GM23248 (cell line): ENCODE measurements at places on chromosomes 6 and 20. TPM values are rescaled to one million over a fixed set of nuclear protein-coding genes. Genes with fewer than 3 reads are reported as not detected.
A peak's percentile ranks its signal among the peaks of the same experiment; 100 is the strongest.

The TUBB2B gene
- polyA plus RNA-seq: 8.1 and 9.0 TPM in 2 replicates

The PDYN gene
- not detected in 2 replicates for polyA plus RNA-seq

The CST7 gene
- not detected in 2 replicates for polyA plus RNA-seq

The SIRPD gene
- polyA plus RNA-seq: not detected in 2 replicates

The PRICKLE4 gene
- polyA plus RNA-seq: not detected in 2 replicates

The MMP24 gene
- 0.61 and 0.70 TPM in 2 replicates for polyA plus RNA-seq

The F13A1 gene
- not detected in 2 replicates for polyA plus RNA-seq

The PTGIS gene
- polyA plus RNA-seq: 109 and 114 TPM in 2 replicates

- DNase-seq: peak; percentile 77
Observed at GRCh38 chr6:41706876-41707564, 28.4 kb downstream of the TFEB start.

DNA sequence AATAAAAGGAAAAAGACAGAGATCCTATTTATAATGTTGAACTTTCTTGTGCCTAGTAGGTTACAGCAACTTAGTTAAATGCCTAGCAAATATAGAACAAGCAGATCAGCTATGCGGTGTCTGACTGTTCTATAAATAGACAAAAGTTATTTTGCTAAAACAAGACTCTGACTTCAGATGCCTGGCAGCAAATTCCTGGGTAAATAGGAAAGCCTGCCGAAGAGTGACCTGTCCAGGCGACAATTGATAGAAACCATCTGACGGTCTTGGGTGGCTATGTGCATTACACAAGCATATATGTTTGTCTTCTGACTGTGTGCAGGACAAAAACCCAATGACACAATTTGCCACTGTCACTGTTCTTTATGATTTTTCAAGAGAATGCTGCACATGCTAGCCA, 38.0 kb upstream of the PDE10A start:
- DNase-seq: no peak

- no peak for DNase-seq
Observed at GRCh38 chr6:14863902-14864850, 381.7 kb upstream of the JARID2 start.

- DNase-seq: no peak
Observed at GRCh38 chr6:129609635-129610034, 100.3 kb downstream of the ARHGAP18 start.

- peak; percentile 31 for DNase-seq
Observed at GRCh38 chr6:150382171-150382570, 13.4 kb downstream of the IYD start.

DNA sequence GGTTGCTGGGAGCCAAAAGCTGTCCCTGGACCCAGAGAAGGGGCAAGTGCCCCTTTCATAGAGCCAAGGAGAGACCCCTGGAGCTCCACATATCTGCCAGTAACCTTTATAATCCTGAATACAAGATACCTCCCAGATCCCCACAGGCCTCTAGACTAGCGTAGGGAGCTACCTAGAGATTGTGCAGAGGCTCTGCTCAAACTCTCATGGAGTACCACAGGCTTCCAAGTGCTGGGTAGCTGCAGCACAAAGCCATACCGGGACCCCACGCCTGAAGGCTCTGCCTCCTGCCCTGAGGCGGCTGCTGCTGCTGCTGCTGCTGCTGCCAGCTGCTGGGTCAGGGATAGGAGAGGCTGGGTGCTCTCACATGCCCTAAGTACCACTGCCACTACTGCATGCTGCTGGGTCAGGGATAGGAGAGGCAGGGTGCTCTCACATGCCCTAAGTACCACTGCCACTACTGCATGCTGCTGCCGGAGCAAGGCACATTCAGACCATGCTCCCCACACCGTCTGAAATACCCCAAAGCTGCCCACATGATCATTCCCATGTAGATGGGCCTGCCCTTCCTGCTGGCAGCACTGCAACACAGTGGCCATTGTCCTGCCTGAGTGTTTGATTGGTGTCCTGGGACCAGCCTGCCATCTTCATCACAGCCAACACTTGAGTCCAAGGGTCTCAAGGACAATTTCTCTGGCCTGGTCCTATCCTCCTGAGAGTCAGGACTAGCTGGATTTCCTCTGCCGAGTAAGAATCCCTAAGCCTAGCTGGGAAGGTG, 1434.3 kb upstream of the ADGRB3 start:
- DNase-seq: no peak

DNA sequence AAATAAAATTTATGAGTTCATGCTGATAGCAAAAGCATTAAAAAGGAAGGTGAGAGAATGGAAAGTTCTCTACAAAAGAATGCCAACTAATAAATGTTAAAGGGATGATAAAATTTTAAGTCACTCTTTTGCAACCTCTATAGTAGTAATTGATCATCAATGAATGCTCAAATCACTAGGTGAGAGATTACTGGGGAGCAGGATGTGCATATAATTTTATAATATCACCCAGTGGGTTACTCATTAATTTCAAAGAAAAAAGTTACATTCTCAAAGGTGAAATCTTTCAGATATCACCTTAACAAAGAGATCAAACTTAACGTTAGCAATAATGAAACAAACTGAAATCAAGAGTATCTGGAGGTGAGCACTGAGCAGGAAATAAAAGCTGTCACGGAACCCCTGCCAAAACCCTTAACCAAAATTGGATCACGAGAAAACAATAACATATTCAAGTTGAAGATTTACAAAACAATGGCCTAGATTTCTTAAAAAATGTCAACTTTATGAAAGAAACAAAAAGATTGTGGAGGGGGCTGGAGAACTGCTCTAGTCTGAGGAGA, 45.5 kb upstream of the TMEM244 start:
- no peak for DNase-seq

DNA sequence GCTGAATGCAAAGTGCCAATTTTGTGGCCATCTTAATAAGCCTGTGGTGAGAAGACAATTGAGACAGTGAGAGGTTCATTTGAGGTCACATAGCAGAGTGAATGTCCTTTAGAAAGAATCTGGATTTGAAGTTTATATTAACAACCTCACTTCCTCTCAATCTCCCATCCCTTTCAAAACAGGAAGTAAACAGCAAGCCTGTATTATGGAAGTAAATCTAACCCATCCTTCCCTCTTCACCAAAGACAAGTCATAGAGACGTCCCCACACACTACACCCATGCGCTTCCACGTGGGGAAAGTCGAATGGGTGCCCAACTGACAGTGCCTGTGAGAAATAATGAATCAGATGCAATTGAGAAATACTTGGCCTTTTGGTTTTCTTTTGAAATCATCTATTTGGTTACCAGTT, 28.8 kb upstream of the CCND3 start:
- peak; percentile 91 for DNase-seq

- DNase-seq: peak; percentile 93
Observed at GRCh38 chr6:113120224-113120581, 736.9 kb upstream of the MARCKS start.

DNA sequence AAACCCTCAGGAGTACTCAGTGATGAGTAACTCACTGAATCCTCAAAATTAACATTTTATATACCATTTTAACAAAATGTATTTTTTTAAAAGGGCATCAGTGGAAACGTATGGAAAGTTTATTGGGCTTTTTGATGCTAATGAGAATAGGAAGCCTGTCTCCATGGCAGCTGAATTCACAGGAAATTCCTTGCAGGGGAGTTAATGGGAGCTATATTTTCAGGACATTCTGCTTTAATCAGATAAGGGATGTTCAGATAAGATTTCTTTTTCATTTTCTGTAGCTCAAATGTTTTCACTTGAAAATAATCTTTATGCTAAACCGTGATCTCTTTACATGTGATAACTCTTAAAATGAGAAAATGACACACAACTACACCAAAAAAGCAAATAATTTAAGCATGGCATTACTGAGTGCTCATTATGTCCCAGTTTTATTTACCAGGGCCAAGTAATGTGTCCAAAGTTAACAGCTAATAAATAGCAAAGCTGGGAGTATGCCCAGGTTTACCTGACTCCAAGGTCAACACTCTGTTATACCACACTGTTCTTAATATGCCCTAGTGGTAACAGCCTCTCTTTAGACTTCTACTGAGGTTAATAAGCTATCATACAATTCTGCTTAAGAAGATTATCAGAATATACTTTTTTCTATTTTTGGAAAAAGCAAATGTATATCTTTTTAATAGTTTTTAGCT, 348.1 kb downstream of the GRIK2 start:
- DNase-seq: no peak

- DNase-seq: peak; percentile 52
Observed at GRCh38 chr20:32945710-32946221, 58.5 kb downstream of the SUN5 start.

DNA sequence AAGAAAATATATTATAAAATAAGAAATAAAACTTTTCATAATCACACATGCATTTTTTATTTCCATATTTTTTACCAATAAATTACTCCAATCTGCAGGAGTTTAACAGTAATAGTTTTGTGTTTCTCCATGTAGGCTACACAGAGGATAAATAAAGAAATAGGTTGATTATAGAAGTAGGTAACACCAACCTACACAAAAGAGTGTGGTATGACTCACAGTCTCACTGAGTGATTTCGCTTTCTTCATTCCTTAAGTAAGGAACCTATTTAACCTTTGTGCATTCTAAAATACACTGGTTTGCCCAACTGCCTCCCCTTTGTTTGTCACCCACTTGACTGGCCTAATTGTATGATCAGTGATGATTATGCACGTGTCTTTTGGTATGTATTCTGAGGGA, 244.2 kb upstream of the RIMS1 start:
- no peak for DNase-seq

DNA sequence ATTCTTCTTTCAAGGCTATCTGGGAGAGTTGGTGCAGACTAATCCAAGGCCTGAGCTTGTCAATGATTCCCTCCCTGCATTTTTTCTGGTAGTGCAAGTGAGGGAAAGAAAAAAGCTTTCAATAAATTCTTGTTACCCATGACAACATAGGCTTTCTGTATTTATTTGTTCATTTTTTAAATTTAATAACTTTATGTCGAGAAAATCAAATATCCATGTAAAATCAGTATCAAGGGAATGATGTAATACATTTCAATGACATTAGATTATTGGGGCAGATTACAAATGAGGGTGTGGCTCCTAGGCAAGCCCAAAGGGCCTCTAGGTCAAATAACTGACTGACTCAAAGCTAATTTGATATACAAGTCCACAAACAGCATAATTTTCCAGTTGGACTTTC, 104.0 kb downstream of the GJA1 start:
- DNase-seq: no peak

DNA sequence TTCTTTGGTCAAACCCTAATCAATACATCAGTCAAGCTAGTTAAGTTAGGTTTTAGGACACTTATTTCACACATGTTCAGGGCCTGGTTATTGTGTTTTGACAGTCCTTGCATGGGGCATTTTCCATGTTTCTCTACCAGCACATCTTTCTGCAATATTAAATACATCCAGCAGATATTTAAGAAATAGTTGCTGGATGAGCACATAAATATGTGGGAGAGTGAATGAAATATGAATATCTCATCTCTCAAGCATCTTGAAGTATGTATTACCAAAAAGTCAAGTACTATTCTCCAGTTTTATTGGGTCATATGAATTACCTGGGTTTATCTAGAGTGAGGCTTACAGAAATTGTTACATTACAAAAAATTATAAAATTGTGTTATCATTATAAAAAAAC, 621.9 kb upstream of the GJE1 start:
- DNase-seq: no peak

- peak; percentile 28 for DNase-seq
Observed at GRCh38 chr6:22112461-22112860, 184.4 kb downstream of the PRL start.
